Stimulated activated CD4-positive, alpha-beta T cell treated with anti-CD3 and anti-CD28 coated beads, Interleukin-4, amount 100 ng/mL, for 24 hours (primary cell): ENCODE measurements at places on chromosomes 1 and 21.

DNA sequence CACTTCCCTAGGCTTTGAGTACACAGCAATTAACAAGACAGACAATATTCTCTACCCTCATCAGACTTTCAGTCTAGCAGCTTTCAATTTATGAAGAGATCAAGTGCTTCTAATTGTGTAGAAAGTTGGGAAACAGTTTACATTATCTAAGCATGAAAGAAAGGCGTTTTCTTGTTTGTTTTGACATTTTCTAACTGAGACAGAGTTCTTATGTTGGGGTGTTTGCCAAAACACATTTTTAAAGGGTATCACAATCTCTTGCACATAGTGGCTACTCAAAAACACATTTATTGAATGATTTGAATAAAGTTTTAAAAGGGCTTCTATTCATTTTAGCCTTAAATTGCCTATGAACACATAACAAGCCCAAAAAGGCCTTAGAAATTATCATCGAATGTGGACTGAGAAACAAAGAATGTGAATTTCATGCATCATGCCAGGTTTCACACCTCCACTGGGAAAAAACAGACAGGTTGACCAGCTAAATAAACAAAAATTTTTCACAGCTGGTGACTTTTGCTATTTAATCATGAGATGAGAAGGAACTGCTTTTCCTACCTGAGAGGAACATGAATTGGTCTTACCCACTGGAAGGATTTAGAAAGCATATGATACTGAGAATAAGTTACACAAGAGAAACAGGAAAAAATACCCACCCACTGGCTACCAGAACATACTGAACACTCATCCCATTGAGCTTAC lies 394.5 kb upstream of the PKN2 start:
- DNase-seq: no peak

DNA sequence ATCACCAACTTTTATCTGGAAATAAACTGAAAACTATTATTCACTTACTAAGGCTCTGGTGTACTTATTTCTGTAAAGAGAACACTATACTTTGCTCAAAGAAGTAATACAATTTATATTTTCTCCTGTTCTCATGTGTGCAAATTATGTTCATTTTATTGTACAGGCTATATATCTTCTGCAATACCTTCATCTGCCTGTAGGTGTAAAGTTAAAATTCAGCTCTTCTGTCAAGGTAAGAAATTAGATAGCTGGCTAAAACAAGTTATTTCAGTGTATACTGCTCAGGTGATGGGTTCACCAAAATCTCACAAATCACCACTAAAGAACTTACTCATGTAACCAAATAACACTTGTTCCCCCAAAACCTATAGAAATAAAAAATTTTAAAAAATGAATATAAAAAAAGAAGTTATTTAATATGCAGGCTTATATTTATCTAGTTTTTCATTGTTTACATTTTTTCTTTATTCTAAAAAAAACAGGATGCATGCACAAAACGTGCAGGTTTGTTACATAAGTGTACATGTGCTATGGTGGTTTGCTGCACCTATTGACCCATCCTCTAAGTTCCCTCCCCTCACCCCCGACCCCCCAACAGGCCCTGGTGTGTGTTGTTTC lies 81.5 kb downstream of the PTGER3 start:
- no peak for DNase-seq

- no peak for DNase-seq
These were observed 209.9 kb downstream of the FAF1 start for GRCh38 chr1:50750021-50750619.

- no peak for DNase-seq
These were observed 2.2 kb downstream of the ITSN1 start for GRCh38 chr21:33644383-33645074.

- DNase-seq: no peak
These were observed 340.2 kb upstream of the NR5A2 start for GRCh38 chr1:199687321-199687720.

- DNase-seq: no peak
These were observed 3.1 kb downstream of the NUAK2 start for GRCh38 chr1:205318231-205318991.

- no peak for DNase-seq
These were observed 27.4 kb upstream of the KCNJ15 start for GRCh38 chr21:38229260-38229877.

DNA sequence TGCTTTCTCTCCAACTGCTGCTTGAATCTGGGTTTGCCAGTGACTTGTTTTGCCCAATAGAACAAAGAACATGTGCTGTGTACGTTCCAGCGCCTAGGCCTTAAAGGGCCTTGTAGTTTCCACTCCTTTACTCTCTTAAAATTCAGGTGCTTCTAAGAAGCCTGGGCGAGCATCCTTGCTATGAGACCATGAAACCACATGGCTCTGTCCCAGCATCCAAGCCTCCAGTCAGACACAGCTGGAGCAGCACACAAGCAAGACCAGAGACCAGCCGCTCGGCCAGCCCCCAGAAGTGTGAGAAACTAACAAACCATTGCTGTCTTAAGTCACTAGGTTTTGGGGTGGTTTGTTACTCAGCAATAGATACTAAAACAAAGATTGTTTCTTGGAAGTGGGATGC lies 15.1 kb downstream of the PLEKHO1 start:
- no peak for DNase-seq
